Activated naive CD4-positive, alpha-beta T cell treated with anti-CD3 and anti-CD28 coated beads, Interleukin-2, amount 10 ng/mL, durations not matched to agents 5 hours and 36 hours (primary cell): ENCODE measurements at places on chromosomes 12 and 14. TPM values are rescaled to one million over a fixed set of nuclear protein-coding genes. Genes with fewer than 3 reads are reported as not detected.

The MYF6 gene
- not detected for total RNA-seq

The PRKD1 gene
- not detected for total RNA-seq

The HVCN1 gene
- total RNA-seq = 29.4 TPM

The PIWIL1 gene
- total RNA-seq = not detected

The FOXN4 gene
- not detected for total RNA-seq

The ADAM20 gene
- total RNA-seq = 0.33 TPM

The IRAK4 gene
- 46.6 TPM for total RNA-seq
